Right ventricle myocardium superior (tissue), 1 donor: ENCODE measurements at places on chromosomes 4 and X.

DNA sequence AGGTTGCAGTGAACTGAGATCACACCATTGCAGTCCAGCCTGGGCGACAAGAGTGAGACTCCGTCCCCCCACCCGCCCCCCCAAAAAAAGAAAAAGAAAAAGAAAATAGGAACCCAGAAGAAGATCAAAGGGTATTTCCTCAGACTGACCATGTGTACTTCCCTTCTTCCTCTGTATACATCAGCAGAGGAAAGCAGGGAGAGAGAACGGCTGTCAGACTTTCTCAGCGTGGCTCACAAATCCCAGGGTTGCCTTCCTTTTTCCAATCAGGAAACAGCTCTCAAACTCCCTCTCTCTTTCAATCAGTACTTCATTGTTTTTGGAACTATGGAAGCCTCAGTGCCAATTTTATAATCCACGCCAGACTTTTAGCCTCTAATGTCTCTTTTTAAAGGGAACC is 59.1 kb downstream of the CHRNA9 start:
- DNase-seq: no peak

- DNase-seq: no peak
Observed at GRCh38 chrX:66005830-66006449, 33.9 kb downstream of the VSIG4 start.

DNA sequence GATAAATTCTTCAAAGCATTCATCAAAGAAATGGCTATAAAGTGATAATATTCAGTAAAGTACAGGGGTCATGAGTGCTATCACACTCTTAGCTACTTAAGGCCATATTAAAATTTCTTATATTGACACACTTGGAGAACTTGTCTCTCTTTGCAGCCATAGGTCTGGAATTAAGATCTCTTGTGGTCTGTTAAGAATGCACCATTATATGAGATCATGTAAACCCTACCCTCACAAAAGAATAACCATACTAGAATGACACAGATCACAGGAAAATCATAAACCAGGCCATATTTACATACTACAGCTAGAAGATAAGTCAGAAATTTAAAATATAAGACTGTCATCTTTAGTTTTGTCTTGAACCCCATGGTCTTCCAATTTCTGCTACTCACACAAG is 434.3 kb downstream of the PDGFC start:
- DNase-seq: no peak

- DNase-seq: no peak
Observed at GRCh38 chr4:98570151-98570797, 88.1 kb downstream of the TSPAN5 start.

DNA sequence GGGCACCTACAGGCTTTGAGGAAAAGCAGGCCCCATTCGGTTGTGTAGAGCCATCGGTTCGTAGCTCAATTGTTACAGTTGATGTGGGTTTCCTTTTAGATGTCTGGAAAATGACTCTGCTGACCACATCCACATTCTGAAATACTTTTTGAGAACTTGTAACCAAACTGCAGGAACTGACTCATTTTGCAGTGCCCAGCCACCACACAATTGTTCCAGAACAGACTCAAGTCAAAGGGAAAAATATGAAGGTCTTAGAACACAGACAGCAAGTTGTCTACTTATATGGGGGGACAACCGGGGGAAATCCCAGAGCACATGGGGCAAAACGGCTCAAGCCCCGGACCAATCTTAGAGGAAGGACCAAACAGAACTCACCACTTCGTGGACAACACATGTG is 557.6 kb upstream of the DIPK2B start:
- DNase-seq: no peak

DNA sequence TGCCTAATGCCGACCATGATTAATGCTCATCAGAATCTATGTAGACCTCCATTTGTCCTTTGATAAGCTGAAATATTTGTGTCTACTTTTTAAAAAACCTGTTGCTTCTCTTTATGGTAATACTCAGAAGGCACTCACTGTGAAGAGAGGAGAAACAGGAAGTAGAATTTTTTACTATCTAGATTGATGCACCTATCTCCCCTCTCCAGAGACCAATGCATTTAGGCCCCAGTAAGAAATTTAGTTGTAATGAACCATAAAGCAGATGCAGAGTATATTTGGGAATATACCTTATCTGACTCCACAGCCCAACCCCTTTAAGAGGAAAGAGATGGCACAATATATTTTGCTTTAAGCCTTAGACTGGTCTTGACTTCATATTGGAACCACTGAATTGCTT is 11.1 kb downstream of the TBL1X start:
- DNase-seq: no peak

DNA sequence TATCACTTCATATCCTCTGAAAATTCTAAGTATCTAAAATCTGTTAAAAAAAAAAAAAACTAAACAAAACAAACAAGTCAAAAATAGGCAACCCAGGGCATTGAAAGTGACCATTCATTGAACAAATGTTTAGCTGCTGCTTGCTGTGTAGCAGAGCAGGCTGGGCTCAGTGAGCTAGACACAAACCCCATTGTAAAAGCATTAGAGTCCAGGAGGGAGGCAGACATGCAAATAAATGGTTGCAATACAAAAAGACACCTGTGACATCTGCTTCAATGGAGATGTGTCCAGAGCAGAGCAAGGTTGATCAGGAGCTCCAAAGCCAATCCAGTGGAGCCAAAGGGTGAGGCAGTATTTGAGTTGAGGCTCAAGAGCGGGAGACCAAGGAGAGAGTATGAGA is 267.3 kb upstream of the GATB start:
- DNase-seq: no peak

- DNase-seq: no peak
Observed at GRCh38 chr4:16187455-16187854, 38.8 kb downstream of the TAPT1 start.

DNA sequence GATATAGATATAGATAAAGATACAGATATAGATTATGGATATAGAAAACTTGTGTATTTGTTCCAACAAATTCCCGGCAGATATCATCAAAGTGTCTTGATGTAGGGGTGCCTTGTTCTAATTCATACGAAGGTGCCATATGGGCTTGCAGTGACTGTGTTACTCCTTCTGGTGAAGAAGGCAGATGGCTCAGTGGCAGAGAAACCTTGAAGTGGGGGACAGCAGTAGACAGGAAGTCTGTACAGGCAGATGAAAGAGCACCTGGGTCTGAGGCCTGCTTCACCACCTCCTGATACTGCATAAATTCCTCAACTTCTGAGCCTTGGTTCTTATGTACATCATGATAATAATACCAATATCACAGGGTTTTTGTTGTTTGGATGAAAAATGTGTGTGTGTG is 179.5 kb upstream of the GATB start:
- no peak for DNase-seq

DNA sequence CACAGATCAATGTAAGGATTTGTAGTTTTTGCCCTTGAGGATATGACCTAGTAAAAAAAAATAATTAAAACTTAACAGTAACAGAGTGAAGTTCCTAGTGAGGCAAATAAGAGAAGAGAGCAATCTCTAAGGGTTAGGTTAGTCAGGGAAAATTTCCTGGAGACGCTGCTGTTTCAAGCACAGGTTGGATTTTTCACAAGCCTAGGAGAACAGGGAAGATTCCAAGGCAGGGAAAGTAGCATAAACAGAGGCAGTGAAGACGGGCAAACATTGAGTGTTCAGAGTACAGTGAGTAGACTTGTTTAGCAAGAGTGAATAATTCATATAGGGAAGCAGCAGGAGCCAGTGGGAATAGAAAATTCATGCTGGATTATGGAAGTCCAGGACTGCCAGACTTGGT is 212.8 kb downstream of the SPANXN3 start:
- DNase-seq: no peak

DNA sequence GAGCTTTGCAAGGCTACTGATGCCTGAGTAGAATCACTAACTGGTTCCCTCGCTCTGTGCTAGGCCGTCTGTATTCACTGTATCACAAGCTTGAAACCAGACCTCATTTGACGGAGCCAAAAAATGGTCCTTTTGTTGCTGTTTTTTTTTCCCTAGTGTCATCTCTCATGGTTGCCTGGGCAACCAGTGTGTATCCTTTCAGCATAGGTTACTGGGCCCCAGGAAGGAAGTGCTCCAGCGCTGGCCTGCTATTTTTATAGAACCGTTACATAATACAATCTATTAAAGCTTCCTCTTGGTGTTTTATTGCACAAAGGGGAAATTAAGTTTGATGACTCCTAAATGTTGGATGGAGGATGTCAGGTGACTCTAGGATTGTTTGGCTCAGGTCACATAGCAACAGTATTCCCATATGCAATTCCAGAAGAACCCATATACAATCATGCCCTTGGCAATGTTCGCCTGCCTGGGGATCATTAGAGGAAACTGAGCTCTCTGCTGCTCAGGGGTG is 220.4 kb downstream of the SPRY1 start:
- DNase-seq: peak; percentile 72

DNA sequence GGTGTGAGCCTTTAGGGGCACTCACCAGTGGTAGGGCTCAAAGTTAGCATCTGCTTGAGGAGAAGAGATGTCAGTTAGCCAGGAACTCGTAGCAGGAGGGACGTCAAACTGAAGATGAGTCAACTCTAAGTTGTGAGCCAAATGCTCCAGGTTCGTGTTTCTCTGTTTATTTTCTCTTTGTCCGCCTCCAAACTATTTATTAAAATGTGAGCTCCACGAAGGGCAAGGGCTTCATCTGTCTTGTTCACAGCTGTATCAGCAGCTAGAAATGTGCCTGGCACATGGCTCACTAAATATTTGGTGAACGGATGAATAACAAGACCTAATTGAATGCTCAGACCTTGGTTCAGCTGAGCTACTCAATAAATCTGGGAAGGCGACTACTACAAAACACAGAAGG is 248.9 kb downstream of the BCOR start:
- DNase-seq: no peak

GRCh38 chr4:13881892-13882291 is 254.4 kb upstream of the BOD1L1 start:
- DNase-seq: no peak

GRCh38 chrX:96372313-96373046 is 312.2 kb upstream of the DIAPH2 start:
- DNase-seq: no peak

DNA sequence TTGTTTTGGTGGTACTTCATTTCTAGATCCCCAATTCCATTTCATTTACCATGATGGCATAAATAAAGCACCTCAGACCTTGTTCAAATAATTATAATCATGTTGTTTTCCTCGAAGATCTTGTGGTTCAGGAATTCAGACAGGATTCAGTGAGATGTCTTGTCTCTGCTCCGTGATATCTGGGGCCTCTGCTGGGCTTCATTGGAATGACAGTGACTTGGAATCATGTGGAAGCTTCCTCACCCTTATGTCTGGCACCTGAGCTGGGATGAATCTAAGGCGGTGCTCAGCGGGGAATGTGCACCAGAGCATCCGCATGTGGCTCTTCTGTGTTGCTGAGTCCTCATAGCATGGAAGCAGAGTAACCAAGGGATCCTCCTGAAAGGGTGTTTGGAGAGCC is 132.2 kb downstream of the VEGFC start:
- no peak for DNase-seq

DNA sequence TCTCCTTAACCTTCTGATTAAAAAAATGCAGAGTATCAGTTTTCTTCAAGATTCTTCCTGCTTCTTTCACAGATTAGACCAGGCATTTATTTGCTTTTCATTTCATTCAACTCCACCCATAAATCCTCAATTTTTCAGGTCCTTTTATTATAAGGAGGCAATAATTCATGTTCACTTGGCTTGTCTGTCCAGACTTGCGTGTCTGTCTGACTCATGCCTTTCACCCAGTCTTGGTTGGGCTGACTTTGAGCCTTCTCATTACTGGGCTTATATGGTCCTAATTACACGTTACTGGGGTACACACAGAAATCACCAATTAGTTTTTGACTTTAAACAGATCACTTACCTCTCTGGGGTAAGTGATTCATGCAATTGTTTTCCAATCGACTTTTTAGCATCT is 48.8 kb upstream of the GALNT7 start:
- no peak for DNase-seq

DNA sequence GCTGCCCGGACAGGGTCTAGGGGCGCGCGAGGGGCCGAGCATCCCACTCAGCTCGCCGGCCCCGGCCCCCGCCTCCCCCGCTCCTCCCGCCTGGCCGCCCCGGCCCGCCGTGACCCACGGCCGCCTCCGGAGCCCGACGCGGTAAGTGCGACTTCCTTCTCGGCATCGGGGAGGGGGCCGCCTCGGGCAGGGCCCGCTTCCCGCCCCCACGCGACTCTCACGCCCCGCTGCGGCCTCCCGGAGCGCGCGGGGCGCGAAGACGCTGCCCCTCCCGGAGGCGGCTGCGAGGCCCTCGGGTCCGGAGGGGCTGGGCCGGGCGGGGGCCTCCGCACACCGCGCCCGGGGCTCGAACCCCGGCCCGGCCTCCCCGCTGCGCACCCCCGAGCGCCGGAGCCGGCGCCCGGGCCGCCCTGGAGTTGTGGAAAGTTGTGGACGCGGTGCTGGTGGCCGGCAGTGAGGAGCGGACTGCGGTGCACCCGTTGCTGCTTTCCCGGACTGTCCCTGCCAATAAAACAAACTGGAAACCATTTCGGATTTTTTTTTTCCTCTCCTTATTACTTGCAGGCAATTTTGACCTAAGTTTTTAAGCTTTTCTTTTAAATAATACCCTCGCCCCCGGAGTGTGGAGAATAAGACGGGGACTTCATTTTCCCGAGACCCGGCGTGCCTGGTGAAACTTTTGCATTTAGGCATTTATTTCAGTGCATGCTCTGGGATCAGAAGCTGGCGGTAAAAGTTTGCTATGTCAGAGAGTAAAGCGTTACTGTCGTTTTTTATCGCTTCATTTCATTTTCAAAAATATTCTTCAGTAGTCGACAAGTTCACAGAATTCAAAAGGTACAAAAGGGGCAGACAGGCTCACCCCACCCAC is 13.0 kb upstream of the TMEM156 start:
- DNase-seq: peak; percentile 54

- no peak for DNase-seq
Observed at GRCh38 chr4:188287169-188287894, 148.1 kb downstream of the TRIML1 start.

DNA sequence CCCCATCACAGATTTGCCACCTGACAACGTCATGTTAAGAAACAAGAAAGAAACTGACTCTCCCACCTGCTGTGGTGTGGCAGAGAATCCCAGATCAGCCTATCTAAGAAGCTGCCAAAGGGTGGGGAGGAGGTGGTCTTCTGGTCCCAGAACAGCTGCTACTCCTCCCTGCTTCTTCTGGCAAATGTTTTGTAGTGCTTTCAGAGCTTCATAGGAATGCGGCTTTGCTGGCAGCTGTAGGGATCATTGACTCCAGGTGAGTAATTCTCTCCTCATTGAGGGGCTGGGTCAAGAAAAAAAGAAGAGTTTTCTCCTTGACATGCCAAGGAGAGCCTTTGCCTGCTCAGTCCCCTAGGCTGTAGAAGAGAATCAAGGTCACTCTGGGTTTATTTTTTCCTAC is 23.3 kb downstream of the NRK start:
- no peak for DNase-seq

GRCh38 chr4:48290146-48290772 is 20.6 kb upstream of the TEC start:
- no peak for DNase-seq

- DNase-seq: no peak
Observed at GRCh38 chr4:119559044-119559647, 69.5 kb downstream of the PDE5A start.

DNA sequence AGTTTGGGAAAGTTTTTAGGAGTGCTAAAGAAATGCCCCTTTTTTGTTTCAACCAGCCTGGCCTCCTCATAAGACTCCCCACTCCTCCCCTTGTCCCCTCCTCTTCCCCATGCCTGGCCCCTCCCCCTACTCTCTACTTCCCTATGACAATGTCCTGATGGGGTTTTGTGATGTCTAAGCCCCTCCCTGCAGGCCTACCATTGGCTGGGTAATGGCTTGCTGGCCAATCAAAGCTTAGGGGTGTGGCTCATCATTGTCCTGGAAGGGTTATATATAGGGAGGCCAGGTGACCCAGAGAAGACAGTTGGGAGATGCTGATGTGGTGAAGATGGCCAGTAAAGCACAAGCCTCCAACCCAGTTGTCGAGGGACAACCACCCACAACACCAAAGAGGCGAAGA is 48.2 kb upstream of the PASD1 start:
- no peak for DNase-seq
